Stimulated activated CD8-positive, alpha-beta memory T cell treated with anti-CD3 and anti-CD28 coated beads, Interleukin-7, amount 100 ng/mL, for 24 hours (primary cell): ENCODE measurements at places on chromosomes 1 and 21.

DNA sequence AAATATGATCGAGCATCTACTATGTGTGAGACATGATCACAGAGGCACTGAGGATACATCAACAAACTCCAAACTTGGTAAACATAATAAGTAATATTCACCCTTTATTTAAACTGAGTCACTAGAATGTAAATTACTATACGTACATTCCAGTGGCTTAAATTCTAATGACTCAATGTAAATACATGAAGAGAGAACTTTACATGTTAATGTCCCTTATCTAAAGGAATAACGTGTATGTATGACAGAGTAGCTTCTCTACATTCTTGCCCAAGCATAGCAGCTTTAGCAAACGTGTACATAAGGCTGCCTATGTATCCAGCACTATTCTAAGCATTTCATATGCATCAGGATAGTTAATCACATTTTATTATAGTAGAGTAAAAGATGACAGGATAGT lies 111.8 kb upstream of the CYYR1 start:
- DNase-seq: no peak

GRCh38 chr1:180927841-180928240 lies 15.1 kb downstream of the KIAA1614 start:
- no peak for DNase-seq

DNA sequence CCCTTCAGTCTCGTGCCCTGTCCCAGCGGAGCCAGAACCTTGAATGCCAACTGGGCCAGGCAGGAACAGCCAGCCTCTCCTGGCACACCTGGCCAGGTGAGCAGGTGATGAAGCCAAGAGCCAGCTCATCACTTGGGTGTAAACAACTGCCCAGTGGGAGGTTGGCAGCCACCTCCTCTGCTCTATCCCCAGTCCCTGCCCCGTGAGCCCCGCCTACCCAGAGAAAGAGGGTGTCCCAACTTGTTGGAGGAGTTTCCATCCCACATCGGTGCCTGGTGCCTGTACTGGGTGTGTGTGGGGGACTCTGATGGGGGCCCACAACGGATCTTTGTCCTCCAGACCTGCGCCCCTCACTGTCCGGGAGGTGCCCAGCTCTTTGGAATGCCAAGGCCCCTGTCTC lies 17.8 kb upstream of the FAM131C start:
- no peak for DNase-seq

GRCh38 chr1:54325703-54326461 lies 80.3 kb downstream of the SSBP3 start:
- no peak for DNase-seq

GRCh38 chr1:46520063-46520911 lies 30.7 kb downstream of the DMBX1 start:
- DNase-seq: no peak

DNA sequence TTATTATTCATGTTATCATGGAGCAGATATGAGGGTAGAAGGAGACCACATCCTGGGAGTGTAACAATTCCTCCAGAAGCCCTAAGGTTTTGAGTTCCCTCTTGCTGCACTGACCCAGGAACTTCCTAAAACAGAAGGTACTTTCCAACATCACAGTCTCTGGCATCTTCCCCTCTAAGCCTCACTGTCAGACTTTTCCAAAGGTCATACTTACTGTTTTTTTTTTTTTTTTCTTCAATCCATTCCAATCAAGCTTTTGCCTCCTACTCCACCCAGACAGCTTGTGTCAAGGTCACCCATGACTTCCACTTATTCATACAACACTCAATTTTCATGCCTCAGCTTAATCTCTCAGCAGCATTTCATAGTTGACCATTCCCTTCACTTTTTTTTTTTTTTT lies 18.4 kb upstream of the UQCRHL start:
- DNase-seq: no peak

DNA sequence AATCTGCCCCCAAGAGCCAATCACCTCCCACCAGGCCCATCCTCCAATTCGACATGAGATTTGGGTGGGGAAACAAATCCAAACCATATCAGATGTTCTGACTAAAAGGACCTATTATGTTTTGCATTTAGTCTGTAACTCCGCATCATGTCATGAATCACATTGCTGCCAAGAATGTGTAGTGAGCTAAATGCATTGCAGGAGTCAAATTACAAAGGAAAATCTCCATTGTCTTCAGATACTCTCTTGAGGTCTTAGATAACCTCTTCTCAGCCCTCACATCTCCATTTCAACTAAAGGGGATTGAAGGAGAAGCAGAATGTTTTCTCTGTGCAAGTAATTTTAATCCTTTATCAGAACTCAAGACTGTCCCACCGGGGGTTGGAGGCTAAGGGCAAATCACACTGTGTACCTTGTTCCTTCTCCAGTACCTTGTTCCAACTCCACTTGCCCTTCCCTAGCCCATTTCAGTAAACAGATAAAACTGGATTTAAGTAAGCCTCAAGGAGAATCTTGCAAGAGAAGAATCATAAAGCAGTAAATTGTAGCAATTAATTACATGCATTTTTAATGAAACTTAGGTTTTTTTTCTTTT lies 34.1 kb downstream of the EXTL2 start:
- DNase-seq: no peak

GRCh38 chr1:5909576-5910275 lies 82.5 kb downstream of the NPHP4 start:
- no peak for DNase-seq

DNA sequence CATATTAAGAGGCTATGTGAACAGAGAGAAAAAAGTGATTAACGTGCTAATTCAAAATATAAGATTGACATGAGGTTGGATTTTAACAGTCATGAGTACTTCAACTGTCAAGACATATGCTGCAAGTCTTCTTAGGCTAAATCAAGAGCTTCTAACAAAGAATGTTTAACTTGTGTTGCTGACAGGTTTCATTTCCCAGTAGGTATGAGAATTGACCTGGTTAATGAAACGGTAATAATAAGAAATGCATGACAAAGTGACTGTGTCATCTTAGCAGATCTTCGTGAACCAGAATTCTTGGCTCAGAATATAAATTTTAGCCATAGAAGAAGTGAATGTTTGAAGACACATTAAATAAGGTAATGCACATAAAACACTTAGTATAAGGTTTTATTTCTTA lies 132.6 kb upstream of the PTGFR start:
- DNase-seq: no peak

- DNase-seq: no peak
Measured at GRCh38 chr1:167501515-167502191, 16.7 kb downstream of the CD247 start.
